ENCODE measurements at places on chromosomes 3 and 15. TPM values are rescaled to one million over a fixed set of nuclear protein-coding genes. Genes with fewer than 3 reads are reported as not detected.

The SNTN gene
- not detected for total RNA-seq

The SLC22A13 gene
- total RNA-seq = 0.29 TPM

The AP3B2 gene
- total RNA-seq = 0.36 TPM

The IQCF2 gene
- total RNA-seq = not detected

The DNAH12 gene
- under 0.01 TPM for total RNA-seq

The ANKUB1 gene
- total RNA-seq = not detected

The SHC4 gene
- total RNA-seq = 1.5 TPM

The IGDCC3 gene
- not detected for total RNA-seq

The SQOR gene
- 122 TPM for total RNA-seq

The SKOR1 gene
- 0.36 TPM for total RNA-seq

All from osteoblast (primary cell).